ENCODE measurements at places on chromosomes 5 and 9.

DNA sequence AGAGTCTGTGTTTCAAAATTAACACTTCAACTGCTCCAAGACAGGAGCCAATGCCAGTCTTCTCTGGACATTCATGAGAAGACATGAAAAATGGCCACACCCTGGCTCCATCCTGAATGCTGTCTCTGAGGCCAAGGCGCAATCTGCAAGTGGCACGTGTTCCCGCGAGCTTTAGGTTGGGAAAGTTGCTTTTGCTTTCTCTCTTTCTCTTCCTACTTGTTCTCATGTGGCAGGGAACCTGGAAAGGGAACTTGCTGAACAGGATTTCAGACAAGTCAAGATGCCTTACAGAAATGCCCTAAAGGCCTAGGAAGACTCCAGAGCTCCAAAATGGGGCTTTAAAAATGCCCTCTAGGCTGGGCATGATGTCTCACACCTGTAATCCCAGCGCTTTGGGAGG lies 91.9 kb upstream of the OTULINL start:
- DNase-seq = no peak

GRCh38 chr9:101536938-101537337 lies 3.3 kb downstream of the RNF20 start:
- DNase-seq = no peak

- DNase-seq = no peak
These were observed 107.2 kb downstream of the XRCC4 start for GRCh38 chr5:83184534-83184933.

DNA sequence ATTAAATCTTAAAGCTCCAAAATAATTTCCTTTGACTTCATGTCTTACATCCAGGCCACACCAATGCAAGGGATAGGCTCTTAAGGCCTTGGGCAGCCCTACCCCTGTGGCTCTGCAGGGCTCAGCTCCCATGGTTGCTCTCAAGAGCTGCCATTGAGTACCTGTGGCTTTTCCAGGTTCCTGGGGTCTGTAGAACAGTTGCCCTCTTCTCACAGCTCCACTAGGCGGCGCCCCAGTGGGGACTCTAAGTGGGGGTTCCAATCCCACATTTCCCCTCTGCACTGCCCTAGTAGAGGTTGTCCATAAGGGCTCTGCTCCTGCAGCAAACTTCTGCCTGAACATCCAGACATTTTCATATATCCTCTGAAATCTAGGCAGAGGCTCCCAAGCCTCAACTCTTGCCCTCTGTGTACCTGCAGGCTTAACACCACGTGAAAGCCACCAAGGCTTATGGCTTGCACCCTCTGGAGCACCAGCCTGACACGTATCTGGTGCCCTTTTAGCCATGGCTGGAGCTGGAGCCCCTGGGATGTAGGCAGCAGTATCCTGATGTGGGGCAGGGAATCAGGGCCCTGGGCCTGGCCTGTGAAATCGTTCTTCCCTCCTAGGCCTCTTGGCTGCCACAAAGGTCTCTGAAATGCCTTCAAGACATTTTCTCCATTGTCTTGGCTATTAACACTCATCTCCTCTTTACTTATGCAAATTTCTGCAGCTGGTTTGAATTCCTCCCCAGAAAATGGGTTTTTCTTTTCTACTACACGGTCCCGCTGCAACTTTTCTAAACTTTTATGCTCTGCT lies 185.1 kb downstream of the SMARCA2 start:
- DNase-seq = no peak

DNA sequence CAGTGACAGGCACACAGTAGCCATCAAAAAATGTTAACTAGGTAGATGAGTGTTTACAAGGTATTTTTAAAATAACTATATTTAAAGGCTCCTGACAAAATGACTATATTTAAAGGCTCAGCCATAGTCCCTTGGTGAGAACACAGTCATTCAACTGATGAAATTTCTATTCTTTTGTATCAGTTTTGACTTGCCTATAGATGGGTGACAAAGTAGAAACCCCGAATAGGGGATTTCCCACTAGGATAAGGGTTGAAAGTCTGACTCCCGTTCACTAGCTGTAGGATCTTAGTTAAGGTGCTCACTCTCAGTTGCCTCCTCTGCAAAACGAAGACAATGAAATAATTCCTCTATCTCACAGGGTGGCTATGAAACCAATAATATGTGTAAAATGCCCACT lies 218.2 kb downstream of the TSSK1B start:
- no peak for DNase-seq

GRCh38 chr5:7753181-7753580 lies 97.8 kb downstream of the CFAP90 start:
- DNase-seq = no peak

DNA sequence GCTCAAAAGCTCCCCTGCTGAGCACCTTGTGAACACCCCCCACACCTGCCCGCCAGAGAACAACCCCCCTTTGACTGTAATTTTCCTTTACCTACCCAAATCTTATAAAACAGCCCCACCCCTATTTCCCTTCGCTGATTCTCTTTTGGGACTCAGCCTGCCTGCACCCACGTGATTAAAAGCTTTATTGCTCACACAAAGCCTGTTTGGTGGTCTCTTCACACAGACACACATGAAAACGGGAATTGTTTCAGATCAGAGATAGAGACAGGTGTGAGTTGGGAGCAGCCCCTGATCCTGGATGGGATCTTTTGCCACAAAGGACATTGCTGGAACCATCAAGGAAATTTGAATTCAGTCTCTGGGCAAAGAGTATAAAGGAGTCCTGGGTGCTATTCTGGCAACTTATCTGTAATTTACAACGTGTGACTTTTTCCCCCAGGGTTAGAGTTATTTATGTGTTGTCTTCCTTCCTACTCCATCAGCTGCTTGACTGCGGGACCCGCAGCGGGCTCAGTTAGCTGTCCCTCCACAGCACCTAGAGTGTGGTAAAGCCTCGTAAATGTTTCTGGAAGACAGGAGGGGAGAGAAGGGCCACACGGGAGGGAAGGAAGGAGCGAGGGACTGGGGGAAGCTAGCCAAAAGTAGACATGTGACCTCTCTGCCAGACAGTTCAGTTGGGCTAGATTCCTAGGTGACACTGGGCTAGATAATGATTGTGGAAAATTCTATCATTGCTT lies 437.0 kb downstream of the ZNF608 start:
- DNase-seq = no peak

- no peak for DNase-seq
These were observed 476.8 kb downstream of the LRRC70 start for GRCh38 chr5:63055421-63055820.

GRCh38 chr9:117290856-117291622 lies 123.8 kb downstream of the ASTN2 start:
- DNase-seq = no peak

DNA sequence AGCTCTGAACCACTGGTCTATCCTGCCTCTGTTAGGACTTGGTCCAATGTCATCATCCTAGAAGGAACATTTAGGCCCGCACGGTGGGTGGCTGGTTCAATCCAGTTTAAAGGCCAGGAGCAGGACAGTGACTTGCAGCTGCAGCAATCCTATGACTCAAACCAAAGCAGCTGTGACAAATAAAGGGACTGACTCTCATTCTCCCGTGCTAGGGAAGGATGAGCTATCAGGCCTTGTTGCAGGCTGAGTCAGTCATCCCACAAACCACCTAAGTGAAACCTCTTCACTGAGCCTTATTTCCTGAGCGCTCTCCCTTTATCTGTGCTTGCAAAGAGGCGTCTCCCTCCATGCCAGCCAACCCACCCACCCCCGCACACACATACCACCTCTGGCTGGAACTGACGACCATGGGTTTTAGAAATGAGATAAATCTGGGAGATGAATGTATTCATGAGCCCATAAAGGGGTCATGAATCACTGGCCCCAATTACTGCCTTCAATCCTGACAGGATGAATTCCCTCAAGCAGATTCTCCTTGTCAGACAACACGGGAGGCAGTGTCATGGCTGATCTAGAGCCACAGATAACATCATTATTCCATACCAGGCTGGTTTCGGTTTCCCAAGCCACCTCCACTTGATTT lies 93.4 kb downstream of the KCNIP1 start:
- no peak for DNase-seq

GRCh38 chr5:38672059-38672788 lies 115.8 kb upstream of the LIFR start:
- no peak for DNase-seq

DNA sequence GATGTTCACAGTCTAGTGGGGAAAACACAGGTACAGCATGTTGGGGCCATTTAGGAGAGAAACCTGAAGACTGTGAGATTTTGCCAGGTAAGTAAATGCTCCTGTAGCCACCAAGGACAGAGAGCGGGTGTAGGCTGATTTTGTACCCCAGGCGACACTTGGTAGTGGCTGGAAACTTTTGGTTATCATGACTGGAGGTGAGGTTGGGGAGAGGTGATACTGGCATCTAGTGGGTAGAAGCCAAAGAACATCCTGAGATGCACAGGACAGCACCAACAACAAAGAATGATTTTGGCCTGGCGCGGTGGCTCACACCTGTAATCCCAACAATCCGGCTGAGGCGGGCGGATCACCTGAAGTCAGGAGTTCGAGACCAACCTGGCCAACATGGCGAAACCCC lies 38.8 kb upstream of the PWWP2A start:
- no peak for DNase-seq

DNA sequence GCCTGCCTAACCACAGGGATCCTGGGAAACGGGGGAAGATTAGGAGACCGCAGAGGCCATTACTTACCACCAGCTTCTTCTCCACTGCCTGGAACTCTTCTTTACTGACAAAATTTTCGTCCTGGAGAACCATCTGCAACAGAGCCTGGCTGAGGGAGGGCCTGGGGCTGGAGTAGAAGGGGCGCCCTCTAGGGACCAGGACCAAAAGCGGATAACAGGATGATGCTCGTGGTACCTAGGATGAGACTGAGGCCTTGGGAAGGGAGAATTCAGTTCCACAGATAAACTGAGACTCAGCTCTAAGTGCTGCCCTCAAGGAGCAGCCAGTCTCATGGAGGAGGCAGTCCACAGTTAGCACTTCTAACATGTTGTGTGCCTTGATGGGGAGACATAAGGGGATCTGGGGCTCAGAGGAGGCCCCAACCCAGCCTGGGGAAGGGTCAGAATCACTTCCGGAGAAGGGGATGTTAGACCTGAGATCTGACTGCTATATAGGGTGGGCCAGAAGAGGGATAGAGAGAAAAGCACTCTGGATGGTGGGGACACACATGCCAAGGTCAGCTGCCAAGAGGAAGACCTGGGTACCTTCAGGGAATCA lies 1.2 kb downstream of the SPATA24 start:
- no peak for DNase-seq

DNA sequence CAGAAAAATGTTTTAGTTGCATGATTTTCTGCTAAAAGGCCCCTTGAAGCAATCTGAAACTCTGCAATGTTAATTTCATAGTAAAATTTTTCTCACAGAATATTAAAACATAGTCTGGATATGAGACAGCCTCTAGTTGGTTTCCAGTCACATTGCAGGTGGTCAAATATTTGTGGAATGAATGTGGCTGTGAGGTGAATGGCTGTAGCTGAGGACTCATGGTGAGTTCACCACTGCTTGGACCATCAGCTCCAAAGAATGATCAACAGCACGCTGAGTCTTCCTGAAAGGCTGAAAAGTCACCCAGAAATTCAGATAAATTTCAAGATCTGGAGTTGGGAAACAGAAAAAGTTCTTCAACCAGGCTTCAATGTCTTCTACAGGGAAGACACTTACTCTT lies 79.8 kb downstream of the MAT2B start:
- DNase-seq = no peak

DNA sequence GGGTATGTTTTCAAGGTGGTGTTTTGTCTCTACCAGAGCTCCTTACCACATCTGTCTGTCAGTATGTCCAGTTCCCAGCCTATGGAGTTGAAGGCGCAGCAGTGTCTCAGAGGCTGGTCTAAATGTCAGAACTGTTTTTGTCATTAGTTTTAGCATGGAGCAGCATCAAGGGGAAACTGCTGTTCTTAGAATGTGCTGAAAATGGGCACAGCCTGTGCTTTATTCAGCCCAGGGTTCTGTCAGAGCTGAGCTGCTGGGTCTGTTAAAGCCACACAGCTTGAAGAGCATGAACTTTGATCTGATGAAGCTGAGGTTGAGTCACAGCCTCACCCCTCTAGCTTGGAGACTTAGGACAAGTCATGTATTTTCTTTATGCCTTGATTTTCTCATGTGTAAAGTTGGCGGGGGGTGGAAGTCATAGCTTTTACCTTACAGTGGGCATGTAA lies 71.9 kb downstream of the RALGPS1 start:
- no peak for DNase-seq

DNA sequence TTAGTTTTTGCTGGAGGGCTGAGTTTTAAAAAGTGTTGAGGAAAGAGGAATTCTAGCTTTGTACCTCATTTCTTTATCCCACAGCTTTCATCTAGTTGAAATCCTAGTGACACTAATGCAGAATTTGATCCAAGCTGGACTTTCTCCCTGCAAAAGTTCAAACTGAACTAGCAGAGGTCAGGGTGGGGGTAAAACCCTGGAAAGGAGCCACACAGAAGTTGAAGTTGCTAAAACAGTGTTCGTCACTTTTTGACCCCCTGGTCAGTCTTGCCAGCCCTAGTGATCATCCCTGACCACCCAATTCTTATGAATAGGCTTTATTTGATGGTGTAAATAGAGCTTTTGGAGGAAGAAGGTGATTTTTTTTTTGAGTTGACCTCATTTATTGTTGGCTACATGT lies 390.4 kb downstream of the TMEM38B start:
- DNase-seq = no peak

GRCh38 chr9:105299190-105299854 lies 54.9 kb downstream of the SLC44A1 start:
- peak; percentile 77 for DNase-seq

- no peak for DNase-seq
These were observed 17.6 kb downstream of the RASGRF2 start for GRCh38 chr5:80977764-80978163.

DNA sequence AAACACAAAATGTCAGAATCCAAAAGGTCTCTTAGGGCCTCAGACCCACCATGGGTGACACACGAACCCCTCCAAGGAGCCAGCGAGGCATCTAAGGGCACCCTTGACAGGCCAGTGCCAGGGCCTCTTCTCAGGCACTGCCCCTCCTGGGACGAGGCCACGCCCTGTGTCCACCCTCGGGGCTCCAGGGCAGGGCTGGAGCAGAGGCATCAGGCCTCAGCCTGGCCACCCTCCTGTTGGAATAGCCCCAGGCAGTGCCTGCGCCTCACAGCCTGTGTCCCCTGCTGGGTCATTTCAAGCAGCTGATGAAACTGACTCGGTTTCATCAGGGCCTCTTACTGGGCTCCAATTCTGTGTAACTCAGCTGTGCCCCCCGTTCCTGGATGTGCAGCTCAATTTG lies 32.8 kb upstream of the SUSD3 start:
- no peak for DNase-seq

GRCh38 chr9:126217797-126218196 lies 108.8 kb upstream of the MVB12B start:
- DNase-seq = no peak

- DNase-seq = no peak
These were observed 395.1 kb downstream of the PLK2 start for GRCh38 chr5:58064801-58065200.

GRCh38 chr9:113941056-113941455 lies 64.9 kb downstream of the ZNF618 start:
- DNase-seq = no peak

GRCh38 chr9:123655681-123656423 lies 274.1 kb downstream of the DENND1A start:
- DNase-seq = no peak

DNA sequence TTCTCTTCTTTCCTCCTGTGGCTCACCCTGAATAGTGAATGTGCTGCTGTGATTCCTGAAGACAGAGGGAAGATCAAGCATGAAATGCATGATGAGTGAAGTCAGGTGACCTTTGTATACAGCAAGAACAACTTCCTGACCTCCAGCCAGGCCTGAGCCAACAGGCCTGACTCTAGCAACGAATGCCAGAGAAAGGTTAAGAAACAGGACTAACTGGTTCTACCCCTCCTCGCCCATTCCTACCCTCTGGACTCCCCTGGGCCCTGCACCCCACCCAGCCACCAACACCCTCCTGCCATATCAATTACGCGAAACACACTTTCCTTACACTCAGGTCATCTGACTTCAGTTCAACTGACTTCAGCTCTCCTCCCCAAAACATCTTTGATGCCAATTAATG lies 4.9 kb downstream of the SUSD1 start:
- DNase-seq = no peak

Data from coronary artery (tissue), 2 donors.